Right renal pelvis (tissue), 4 donors: ENCODE measurements at places on chromosomes 6 and 20. TPM values are rescaled to one million over a fixed set of nuclear protein-coding genes. Genes with fewer than 3 reads are reported as not detected.
A peak's percentile ranks its signal among the peaks of the same experiment; 100 is the strongest.

Gene STX11
- polyA plus RNA-seq: 1.00 TPM

Gene OPRL1
- polyA plus RNA-seq: 1.2 TPM

Gene ERVFRD-1
- 0.21 TPM for polyA plus RNA-seq

Gene ITPR3
- polyA plus RNA-seq: 7.5 TPM

Gene GLP1R
- polyA plus RNA-seq: 0.65 TPM

Gene NXT1
- 20.7 TPM for polyA plus RNA-seq

Gene SLC12A5
- polyA plus RNA-seq: 2.6 TPM

Gene CNPY3
- polyA plus RNA-seq: 54.2 TPM

Gene IMPG1
- 1.8 TPM for polyA plus RNA-seq

Gene CNKSR3
- polyA plus RNA-seq: 64.0 TPM

Gene DNAH8
- 0.25 TPM for polyA plus RNA-seq

Gene FHL5
- 0.31 TPM for polyA plus RNA-seq

Gene PRR18
- 0.26 TPM for polyA plus RNA-seq

- DNase-seq: no peak
Measured at GRCh38 chr20:25397096-25397495, 6.5 kb upstream of the ABHD12 start.

DNA sequence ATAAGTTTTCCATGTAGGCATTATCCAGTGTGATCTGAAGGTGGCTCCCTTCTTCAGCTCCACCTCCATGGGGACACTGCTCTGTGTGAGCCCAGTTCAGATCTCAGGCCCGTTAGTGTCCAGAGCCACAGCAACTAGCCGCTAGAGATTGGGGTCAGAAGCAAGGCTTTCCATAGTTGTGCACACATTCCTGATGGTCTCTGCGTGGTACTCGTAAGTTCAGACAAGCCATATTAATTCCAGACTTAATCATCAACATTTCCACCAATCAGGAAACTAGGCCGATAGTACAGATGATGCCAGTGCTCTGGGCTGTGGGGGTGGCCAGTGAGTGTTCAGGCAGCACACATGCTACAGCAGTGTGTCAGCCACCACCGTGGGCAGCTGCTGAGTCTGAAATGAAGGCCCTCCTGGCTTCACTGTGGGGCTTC is 17.5 kb upstream of the SYNCRIP start:
- no peak for DNase-seq

GRCh38 chr6:118992186-118992795 is 57.3 kb upstream of the MCM9 start:
- no peak for DNase-seq

DNA sequence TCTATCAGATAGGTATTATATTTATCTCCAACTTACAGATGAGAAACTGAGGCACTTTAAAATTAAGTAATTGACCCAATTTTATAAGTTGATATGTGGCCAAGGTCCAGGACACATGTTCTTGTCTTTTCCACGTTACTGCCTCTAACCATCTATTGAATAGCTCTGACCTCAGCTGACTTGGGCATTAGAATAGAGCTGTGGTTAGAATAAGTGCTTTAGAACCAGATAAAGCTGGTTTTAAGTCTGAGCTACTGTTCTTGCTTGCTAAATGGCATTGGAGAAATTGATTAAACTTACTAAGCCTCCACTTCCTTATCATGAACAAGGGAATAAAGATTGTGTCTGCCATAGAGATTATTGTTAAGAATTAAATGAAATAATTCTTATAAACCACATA is 147.8 kb upstream of the DTNBP1 start:
- DNase-seq: no peak

GRCh38 chr20:36792422-36792821 is 18.9 kb upstream of the DSN1 start:
- DNase-seq: peak; percentile 35

DNA sequence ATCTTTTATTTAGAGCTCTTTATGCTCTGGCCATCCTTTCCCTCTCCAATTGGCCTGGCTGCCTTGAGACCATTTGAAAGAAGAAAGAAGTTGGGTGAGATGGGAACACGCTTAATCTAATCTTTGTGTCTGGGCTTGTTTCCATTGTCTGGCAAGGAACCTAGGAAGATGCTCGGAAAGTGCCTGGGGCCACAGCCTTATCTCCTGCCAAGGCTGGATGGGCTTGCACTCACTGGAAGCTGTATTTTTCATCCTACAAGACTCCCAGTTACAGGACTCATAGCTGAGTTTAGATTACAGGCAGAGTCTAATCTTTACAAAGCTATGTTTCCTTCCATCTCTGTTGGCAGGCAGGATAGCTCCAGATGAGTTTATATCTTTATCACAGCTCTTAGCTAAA is 33.1 kb upstream of the CDYL start:
- DNase-seq: no peak

GRCh38 chr6:135250751-135251497 is 69.8 kb downstream of the MYB start:
- DNase-seq: no peak

GRCh38 chr20:22453244-22454080 is 130.9 kb downstream of the FOXA2 start:
- no peak for DNase-seq

DNA sequence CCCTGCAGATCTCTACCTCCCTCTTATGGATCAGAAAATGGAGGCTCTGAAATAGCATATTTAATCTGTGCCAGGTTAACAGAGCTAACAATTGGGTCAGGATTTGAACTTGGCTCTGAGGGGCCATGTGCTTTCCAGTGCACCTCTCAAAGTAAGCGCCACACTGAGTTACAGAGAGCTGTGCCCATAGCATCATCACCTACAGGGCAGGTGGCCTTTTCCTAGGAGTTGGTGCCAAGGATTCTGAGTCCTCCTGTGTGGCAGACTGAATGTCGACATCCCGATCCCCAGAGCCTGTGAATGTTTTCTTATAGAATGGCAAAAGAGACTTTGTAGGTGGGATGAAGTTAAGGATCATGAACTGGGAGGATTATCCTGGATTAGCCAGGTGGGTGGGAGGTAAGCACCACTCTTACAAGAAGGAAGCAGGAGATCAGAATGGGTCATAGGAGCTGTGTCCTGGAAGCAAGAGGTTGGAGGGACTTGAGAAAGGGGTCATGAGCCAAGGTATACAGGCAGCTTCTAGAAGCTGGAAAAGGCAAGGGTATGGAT is 68.0 kb upstream of the TBC1D7 start:
- DNase-seq: no peak

- no peak for DNase-seq
Measured at GRCh38 chr6:144460327-144461095, 175.4 kb downstream of the UTRN start.

DNA sequence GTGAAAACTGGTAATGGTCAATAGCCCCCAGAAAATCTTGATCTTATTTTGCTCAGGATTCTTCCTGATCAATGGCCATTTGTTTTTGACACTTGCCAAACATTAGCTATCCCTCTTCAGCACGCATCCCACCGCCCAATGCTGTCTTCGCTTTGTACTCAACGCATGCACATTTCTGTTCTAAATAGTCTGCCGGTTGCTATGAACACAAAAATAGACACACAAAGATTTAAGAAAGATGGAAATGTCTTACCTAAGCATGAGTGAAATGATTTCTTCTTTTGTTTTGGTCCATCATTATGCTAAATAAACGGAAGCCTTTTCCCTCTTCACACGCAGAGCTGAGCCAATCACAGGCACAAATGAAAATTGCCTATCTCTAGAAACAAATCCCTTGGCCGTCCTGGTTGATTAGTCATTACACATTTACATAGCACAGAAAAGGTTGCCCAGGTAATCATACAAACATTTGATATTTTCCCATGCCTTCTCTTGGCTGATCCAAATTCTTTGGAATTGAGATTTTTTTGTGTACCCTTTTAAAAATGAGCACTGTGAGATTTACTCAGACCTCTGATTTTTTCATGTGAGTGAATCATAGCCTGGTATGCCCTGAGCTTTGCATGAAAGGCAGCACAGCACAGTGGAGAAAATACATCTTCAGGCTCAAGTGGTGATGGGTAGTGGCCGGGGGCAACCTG is 70.5 kb upstream of the FAM184A start:
- DNase-seq: no peak

- DNase-seq: no peak
Measured at GRCh38 chr6:47034421-47034820, 7.7 kb downstream of the ADGRF1 start.

- no peak for DNase-seq
Measured at GRCh38 chr6:158518191-158519127, 41.4 kb upstream of the TMEM181 start.

GRCh38 chr20:23042270-23042669 is 7.2 kb downstream of the SSTR4 start:
- no peak for DNase-seq

GRCh38 chr6:100455230-100456124 is 9.2 kb downstream of the SIM1 start:
- DNase-seq: no peak

GRCh38 chr6:108764580-108764950 is 83.7 kb upstream of the ARMC2 start:
- DNase-seq: no peak

DNA sequence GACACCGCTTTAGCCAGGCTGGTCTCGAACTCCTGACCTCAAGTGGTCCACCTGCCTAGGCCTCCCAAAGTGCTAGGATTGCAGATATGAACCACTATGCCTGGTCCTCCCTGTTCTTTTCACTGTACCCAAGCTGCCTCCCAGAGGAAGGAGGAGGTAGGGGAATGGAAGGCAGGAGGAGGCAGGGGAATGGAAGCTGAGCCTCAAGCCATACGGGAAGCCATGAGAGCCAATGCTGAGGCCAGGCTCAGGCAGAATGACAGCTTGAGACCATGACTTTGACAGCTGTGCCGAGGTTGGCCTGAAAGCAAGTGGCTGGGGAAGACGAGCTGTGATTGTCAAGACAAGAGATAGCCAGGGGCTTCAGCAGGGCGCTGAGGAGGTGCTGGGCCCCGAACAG is 13.6 kb upstream of the ZNF335 start:
- no peak for DNase-seq

GRCh38 chr20:19212469-19212815 is at the start of gene SLC24A3:
TSS of gene SLC24A3 (plus strand) at chr20:19212642.
- no peak for DNase-seq

DNA sequence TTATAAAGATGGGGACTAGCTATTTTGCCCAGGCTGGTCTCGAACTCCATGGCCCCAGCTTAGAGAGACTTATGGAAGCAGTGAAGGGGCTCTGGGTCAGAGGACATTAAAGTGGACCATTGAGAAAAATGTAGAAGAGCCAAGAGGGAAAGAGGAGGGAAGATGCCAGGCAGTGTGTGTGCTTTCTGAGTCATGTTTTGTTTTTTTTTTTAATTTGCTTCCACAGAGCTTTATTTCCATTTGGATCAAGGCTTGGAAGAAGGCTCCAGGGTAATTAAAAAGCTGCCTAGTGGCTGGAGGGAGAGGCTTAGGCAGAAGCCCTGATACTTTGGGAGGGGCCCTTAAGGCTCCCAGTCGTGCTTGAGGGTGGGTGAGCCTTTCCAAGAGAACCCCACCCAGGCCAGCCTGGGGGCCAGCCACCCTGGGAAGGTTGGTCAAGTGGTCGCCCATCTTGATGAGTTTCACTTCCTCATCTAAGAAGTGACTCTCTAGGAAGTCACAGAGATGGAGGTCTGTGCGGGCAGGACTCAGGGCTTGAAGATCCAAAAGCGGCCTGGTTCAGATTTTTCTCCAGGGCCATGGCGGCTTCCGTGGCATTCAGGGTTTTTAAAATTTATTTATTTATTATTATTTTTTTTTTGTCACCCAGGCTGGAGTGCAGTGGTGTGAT is 3.0 kb upstream of the ZNF335 start:
- DNase-seq: no peak

GRCh38 chr20:38608188-38608587 is 6.6 kb downstream of the ARHGAP40 start:
- no peak for DNase-seq

DNA sequence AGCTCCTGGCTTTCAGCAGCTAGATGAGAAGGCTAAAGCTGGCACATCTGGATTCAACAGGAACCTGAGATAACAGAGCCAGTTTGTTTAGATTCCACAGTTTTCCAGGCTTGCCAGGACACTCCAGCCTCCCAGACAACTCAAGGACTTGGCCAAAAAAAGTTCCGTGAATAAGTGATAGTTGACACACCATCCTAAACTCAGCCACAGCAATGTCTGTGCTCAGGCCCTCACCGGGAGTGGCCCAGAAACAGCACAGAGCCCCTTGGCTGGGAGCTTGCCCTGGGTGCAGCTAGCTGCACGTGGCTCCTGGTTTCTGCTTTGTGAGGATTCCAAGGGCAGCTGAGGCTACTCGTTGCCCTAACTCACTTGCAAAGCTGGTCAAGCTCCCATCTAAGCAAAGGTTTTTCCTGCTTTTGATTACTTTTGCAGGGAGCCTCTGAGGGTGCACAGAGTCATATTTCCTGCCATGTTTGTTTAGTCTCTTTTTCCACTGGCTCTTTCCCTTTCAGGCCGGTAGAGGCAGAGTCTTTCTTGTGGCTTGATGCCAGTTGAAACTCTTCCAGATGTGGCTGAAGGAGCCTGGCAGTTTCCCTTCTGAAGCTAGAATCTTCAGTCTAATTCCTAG is 118.3 kb upstream of the ECI2 start:
- peak; percentile 45 for DNase-seq

DNA sequence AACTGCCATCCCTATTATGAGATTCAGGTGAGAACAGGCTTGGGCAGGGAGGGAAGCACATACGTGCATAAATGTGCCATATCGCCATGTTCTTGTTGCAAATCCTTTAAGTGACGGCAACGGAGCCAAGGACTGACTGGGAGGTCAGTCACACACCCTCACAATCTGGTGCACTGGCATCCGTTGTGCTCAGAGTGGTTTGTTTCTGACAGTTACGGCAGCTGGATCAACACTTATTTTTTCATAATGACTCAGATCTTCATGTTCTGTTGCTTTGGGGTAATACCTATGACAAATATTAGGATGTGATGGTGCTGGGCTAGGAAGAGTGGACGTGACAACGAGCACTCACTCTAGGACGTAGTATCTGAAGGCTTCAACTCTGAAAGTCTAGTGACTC is 56.2 kb upstream of the PREP start:
- no peak for DNase-seq

DNA sequence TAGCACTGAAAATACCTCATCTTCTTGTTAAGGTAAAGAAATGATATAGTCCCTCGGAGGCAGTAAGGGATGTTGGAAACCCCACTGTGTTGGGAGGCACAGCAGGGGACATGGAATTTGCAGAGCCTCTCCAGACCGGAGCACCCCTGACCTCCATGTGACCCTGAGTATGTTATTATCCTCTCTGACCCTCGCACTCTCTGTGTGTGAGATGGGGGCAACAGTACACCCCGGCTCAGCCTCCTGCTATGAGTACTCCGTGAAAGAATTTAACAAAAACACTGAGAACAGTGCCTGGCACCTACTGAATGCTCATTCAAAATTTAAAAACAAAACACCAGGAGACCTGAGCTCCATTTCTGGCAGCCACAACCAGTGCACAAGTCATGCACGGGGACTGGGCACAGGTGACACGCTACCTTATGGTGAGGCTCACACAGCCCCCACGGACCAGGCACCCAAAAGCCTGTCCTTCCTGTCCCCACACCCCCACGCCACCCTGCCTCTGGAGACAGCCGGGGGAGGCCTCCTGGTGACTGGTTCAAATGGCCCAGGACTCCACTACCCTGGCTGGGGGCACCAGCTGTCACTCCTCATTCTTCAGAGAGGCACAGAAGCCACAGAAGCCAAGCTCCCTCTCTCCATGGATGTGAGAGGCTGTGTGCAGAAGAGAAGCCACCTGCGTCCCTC is 6.1 kb downstream of the NINL start:
- DNase-seq: no peak

- DNase-seq: no peak
Measured at GRCh38 chr6:147099974-147100373, 104.2 kb upstream of the STXBP5 start.
